ENCODE measurements at places on chromosomes 7 and 10. TPM values are rescaled to one million over a fixed set of nuclear protein-coding genes. Genes with fewer than 3 reads are reported as not detected.

- H3K4me3 ChIP-seq, result no peak overlapping the region
- no peaks in the 10 kb centered on the region for H3K36me3 ChIP-seq
- H3K4me1 ChIP-seq, result no peaks in the 10 kb centered on the region
- no peak overlapping the region for H3K27ac ChIP-seq
- no peak for DNase-seq
Measured at GRCh38 chr7:154566877-154567276, 436.0 kb downstream of the PAXIP1 start.

- no peaks in the 10 kb centered on the region for H3K27me3 ChIP-seq
- no peak overlapping the region for H3K27ac ChIP-seq
- H3K4me1 ChIP-seq, result no peaks in the 10 kb centered on the region
- no peaks in the 10 kb centered on the region for H3K36me3 ChIP-seq
- DNase-seq, result no peak
Measured at GRCh38 chr10:5958675-5959074, 18.7 kb downstream of the IL15RA start.

DNA sequence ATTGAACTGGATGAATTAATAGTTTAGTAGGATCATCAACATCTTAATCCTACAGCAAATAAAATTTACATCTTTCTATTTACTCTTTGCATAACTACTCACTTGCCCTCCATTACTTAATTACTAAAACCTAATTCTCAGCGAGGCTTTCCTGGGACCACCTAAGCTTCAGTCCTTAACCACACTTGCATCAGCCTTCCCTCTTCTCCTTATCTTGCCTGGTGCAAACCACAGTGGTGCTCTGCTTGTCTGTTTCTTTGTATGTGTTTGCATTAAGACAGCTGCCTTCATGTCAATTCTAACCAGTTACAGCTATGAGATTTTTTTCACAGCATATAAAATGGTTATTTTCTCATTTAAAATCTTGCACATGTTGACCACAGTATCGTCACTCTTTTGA is 72.6 kb upstream of the ZNF92 start:
- no peaks in the 10 kb centered on the region for H3K4me1 ChIP-seq
- H3K27me3 ChIP-seq, result no peaks in the 10 kb centered on the region
- H3K4me3 ChIP-seq, result no peak overlapping the region
- H3K36me3 ChIP-seq, result no peaks in the 10 kb centered on the region
- no peak for DNase-seq

EEF1AKMT2 gene
- 15.7 TPM for total RNA-seq

DNA sequence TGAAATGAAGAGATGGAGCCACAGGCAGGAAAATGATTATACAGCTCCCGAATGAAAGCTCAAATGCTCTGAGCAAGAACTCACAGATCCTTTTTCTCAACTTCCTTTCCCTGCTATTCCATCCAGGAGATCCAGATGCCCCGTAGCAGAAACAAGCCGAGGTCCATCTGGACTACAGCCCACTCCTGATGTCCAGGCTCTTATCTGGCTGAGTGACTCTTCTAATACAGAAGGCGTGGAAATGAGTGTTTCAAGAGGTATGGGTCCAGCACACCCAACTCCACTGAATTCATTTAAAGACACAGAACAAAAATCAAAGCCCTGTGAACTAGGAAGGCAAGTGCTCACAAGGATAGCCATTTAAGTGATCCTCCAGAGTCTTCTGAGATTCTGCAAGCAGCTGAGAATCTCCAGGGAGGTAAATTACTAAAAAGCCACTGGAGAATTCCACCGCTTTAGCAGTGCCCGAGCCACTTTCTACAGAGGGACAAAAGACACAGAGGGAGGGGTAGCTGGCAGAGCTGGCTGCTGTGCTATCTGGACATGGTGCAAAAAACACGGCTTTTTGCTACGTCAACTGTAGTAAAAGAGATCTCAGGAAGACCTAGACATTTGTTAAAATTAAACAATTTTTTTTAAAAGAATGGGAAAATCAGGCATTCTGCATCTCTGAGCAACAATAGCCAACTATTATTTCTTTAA is 24.5 kb downstream of the FAM171A1 start:
- H3K4me1 ChIP-seq, result no peaks in the 10 kb centered on the region
- H3K27me3 ChIP-seq, result no peaks in the 10 kb centered on the region
- H3K4me3 ChIP-seq, result no peak overlapping the region
- DNase-seq, result no peak

- H3K4me3 ChIP-seq, result no peak overlapping the region
- H3K4me1 ChIP-seq, result no peaks in the 10 kb centered on the region
- no peak overlapping the region for H3K27ac ChIP-seq
- no peak for DNase-seq
- H3K27me3 ChIP-seq, result no peaks in the 10 kb centered on the region
Measured at GRCh38 chr7:80830584-80831285, 88.1 kb downstream of the SEMA3C start.

PYROXD2 gene
- 21.6 TPM for total RNA-seq

DNA sequence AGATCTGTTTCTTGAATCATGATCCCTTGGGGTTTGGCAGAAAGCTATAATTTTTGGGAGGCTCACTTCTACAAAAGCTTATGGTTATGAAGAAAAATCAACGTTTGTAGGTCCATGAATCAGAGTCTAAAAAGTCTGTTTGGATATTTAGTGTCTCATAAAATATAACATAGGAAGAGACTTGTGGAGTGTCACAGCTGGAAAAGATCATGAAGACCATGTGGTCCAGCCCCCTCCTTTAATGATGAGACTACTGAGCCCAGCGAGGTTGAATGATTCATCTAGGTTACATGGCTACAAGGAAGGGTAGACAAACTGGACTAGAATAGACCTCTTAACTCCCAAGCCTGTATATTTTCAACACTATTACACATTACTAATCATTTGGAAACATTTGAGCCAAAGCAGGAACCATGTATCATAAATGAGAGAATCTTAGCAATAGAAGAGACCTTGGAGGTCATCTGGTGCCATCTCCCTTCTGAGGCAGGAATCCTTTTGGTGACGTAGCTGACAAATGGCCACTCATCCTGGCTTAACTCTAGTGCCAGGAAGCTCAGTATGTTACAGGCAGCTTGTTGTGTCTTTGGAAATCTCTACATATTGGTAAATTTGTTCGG is 152.5 kb downstream of the CREB5 start:
- no peaks in the 10 kb centered on the region for H3K4me1 ChIP-seq
- H3K36me3 ChIP-seq, result no peaks in the 10 kb centered on the region
- H3K4me3 ChIP-seq, result no peak overlapping the region
- no peaks in the 10 kb centered on the region for H3K27me3 ChIP-seq
- no peak for DNase-seq

LIPJ gene
- 0.17 TPM for total RNA-seq

NPFFR1 gene
- 1.1 TPM for total RNA-seq

SH2B2 gene
- total RNA-seq, result 22.3 TPM

GRCh38 chr10:115985786-115986185 is 287.2 kb downstream of the GFRA1 start:
- no peaks in the 10 kb centered on the region for H3K36me3 ChIP-seq
- H3K4me3 ChIP-seq, result no peak overlapping the region
- no peaks in the 10 kb centered on the region for H3K4me1 ChIP-seq
- DNase-seq, result no peak
- no peaks in the 10 kb centered on the region for H3K27me3 ChIP-seq
- no peak overlapping the region for H3K27ac ChIP-seq

- no peak overlapping the region for H3K4me3 ChIP-seq
- H3K36me3 ChIP-seq, result no peaks in the 10 kb centered on the region
- peak overlapping the region; percentile 61 for H3K27ac ChIP-seq
- peak; percentile 89 for DNase-seq
- H3K4me1 ChIP-seq, result peaks cover 51% of the 10 kb centered on the region
- no peaks in the 10 kb centered on the region for H3K27me3 ChIP-seq
Measured at GRCh38 chr7:55180963-55181542, 162.2 kb downstream of the EGFR start.

- H3K4me1 ChIP-seq, result no peaks in the 10 kb centered on the region
- H3K27ac ChIP-seq, result no peak overlapping the region
- H3K36me3 ChIP-seq, result no peaks in the 10 kb centered on the region
- H3K4me3 ChIP-seq, result no peak overlapping the region
- DNase-seq, result no peak
Measured at GRCh38 chr7:137545059-137545716, 201.7 kb upstream of the PTN start.

GRCh38 chr10:110411047-110411410 is 86.7 kb upstream of the DUSP5 start:
- H3K27ac ChIP-seq, result no peak overlapping the region
- no peaks in the 10 kb centered on the region for H3K27me3 ChIP-seq
- no peak overlapping the region for H3K4me3 ChIP-seq
- H3K36me3 ChIP-seq, result no peaks in the 10 kb centered on the region
- no peaks in the 10 kb centered on the region for H3K4me1 ChIP-seq
- DNase-seq, result no peak

GRCh38 chr7:112019932-112020331 is 186.3 kb downstream of the DOCK4 start:
- H3K36me3 ChIP-seq, result no peaks in the 10 kb centered on the region
- H3K4me1 ChIP-seq, result no peaks in the 10 kb centered on the region
- H3K4me3 ChIP-seq, result no peak overlapping the region
- no peak overlapping the region for H3K27ac ChIP-seq
- DNase-seq, result no peak

- H3K4me1 ChIP-seq, result no peaks in the 10 kb centered on the region
- no peak for DNase-seq
- H3K27ac ChIP-seq, result peak overlapping the region; percentile 42
- H3K27me3 ChIP-seq, result no peaks in the 10 kb centered on the region
- H3K36me3 ChIP-seq, result no peaks in the 10 kb centered on the region
- no peak overlapping the region for H3K4me3 ChIP-seq
Measured at GRCh38 chr10:97279121-97279815, 13.2 kb downstream of the ARHGAP19 start.

GRCh38 chr10:1939016-1939415 is 201.7 kb upstream of the ADARB2 start:
- H3K27me3 ChIP-seq, result no peaks in the 10 kb centered on the region
- H3K27ac ChIP-seq, result no peak overlapping the region
- no peak for DNase-seq
- H3K36me3 ChIP-seq, result no peaks in the 10 kb centered on the region

CEP55 gene
- total RNA-seq, result 4.7 TPM

ADGRA1 gene
- 0.14 TPM for total RNA-seq

THAP5 gene
- total RNA-seq, result 21.3 TPM

DNA sequence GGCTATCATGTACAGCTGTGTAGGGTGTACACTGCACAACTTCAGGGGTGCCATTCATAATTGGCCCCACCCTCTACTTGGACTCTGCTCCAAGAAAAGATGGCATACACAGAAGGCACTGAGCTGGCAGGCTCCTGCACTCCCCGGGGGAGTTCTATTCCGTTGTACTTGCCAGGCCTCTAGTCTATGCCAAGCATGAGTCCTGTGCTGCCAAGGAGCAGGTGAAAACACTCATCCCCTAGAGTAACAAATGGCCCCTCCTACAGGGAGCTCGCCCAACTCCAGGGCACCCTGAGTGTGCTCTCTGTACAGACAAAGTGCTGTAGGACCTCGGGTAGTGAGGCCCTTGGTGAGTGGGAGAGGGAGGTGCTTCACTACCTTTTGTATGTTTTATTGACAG is 127.2 kb downstream of the SLIT1 start:
- no peak overlapping the region for H3K27ac ChIP-seq
- peak; percentile 23 for DNase-seq
- H3K4me1 ChIP-seq, result no peaks in the 10 kb centered on the region
- no peaks in the 10 kb centered on the region for H3K27me3 ChIP-seq

MLXIPL gene
- total RNA-seq, result 9.8 TPM

DNA sequence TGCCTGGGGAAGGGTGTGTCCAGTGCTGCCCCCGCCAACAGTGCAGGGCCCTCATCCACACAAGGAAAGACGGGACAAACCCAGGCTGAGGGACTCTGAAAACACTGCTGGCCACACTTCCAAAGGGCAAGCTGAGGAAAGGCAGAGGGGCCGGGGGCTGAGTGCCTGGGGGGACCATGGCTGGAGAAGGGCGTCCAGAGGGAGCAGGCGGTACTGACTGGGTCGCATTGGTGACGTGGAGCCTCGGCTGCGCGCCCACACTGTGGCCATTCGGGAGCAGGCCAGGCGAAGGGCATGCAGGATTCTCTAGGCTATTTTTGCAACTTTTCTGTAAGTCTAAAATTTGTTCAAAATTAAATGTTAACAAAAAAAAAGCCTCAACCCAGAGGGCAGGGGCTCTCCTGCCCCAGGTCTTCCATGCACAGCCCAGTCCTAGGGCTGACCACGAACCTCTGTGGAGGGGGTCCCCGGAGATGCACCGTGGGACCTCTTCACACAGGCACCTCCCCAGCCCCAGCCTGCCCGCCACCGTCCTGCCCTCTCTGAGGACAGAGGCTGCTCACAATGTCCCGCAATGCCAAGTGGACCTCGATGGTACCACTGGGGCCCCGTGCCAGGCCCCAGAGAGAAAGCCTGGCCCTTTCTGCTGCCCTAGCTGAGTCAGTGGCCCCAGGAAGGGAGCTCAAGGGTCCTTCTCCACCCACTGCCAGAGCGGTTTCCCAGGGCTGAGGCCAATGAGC is 10.4 kb downstream of the ADAM8 start:
- no peak for DNase-seq
- H3K27me3 ChIP-seq, result no peaks in the 10 kb centered on the region
- no peak overlapping the region for H3K4me3 ChIP-seq
- H3K27ac ChIP-seq, result no peak overlapping the region

DNA sequence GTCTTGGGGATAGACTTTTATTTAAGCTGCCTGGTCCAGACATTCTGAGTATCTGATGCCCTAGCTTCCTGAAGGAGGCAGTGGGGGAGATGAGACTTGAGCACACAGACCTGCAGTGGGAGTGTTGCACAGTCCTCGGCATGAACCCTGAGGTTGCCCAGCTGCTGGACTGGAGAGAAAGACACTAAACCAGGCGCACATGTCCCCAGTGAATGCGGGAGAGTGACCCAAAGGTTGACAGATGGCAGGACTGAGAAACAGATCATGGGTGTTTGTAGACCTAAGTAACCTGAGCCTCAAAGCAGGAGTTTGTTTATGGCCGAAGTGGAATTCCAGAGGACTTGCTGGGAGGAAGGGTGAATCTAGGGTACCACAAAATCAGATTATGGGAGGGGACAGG is 15.7 kb upstream of the MSRB2 start:
- no peaks in the 10 kb centered on the region for H3K27me3 ChIP-seq
- no peak for DNase-seq
- H3K4me3 ChIP-seq, result no peak overlapping the region
- H3K36me3 ChIP-seq, result no peaks in the 10 kb centered on the region

DNA sequence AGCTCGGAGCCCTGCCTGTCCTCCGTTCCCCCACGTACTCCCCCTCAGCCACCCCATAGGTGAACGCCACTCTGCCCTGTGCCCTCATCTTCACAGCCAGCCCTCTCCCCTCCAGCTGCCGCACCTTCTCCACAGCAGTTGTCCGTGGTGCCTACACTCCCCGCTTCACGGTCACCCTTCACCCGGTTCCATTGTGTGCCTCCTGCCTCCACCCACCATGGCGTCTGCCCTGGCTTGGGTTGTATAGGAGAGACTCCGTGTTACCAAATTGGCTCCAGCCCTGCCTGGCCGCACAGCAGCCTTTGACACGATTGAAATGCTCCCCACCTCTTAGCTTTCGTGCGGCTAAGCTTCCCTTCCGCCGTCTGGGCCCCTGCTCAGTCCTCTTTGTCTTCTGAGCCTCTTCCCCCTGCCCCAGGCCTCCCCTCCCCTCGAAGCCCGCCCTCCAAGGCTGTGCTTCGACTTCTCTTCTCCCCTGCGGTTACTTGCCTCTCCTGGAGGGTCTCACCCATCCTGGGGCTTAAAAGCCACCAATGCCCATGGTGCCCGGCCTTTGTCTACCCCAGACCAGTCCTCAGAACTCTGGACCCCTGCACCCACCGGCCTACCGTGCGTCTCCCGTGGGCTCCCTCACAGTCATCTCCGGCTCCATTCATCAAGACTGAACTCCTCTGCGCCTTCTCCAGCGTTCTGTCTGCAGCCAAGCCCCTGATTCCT is 18.5 kb upstream of the NODAL start:
- H3K27ac ChIP-seq, result no peak overlapping the region
- no peak for DNase-seq
- H3K36me3 ChIP-seq, result no peaks in the 10 kb centered on the region
- H3K27me3 ChIP-seq, result no peaks in the 10 kb centered on the region
- H3K4me3 ChIP-seq, result no peak overlapping the region
